ENCODE measurements at places on chromosomes 2 and 18.
A peak's percentile ranks its signal among the peaks of the same experiment; 100 is the strongest.

GRCh38 chr2:113877711-113878598 is 11.9 kb upstream of the ACTR3 start:
- no peak for DNase-seq

DNA sequence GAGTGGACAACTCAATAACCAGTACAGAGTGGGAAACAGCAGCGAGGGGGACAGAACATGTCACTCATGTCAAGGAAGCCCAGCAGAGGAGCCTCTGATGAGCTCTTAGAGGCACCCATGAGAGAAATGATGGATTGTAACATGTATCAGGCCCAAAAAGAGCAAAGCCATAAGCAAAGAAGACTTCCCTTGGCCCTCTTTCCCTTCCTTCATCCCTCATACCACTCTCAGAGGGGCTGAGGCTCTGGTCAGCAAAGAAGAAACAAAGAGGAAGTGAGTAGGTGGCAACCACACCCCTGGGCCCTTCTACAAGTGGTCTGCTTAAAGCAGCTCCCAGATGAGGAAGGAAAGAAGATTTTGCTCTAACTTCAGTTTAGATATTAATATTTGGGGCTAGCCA is 112.8 kb downstream of the CDC42EP3 start:
- no peak for DNase-seq

- no peak for DNase-seq
Measured at GRCh38 chr18:39523281-39523680, 1957.7 kb upstream of the CELF4 start.

GRCh38 chr2:144137705-144138428 is 382.1 kb downstream of the ZEB2 start:
- no peak for DNase-seq

- DNase-seq: no peak
Measured at GRCh38 chr2:23073671-23074070, 311.3 kb upstream of the KLHL29 start.

GRCh38 chr2:29807082-29807481 is 114.3 kb downstream of the ALK start:
- no peak for DNase-seq

DNA sequence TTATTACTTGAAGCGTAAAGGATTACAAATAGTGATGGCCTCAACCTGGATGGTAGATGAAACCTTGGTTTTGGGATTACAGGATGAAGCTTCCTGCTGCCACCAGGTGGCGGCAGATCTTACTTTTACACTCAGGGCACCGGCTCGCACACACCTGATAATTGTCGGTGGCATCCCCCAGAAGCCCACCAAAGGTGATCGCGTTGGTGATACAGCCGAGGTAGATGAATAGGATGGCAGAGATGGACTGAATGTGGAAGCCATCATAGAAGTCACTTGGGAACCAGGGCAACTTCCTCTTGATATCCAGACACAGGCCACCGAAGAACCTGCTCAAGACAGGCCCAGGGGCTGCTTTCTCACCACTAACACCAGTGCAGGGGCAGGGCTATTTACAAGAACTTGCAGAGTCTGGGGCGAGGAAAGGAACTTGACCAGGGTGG is 51.8 kb downstream of the MTHFD2 start:
- peak; percentile 29 for DNase-seq

- no peak for DNase-seq
Measured at GRCh38 chr18:55927831-55928230, 339.8 kb upstream of the TCF4 start.

- DNase-seq: no peak
Measured at GRCh38 chr2:239225871-239226561, 174.8 kb downstream of the HDAC4 start.

- DNase-seq: no peak
Measured at GRCh38 chr2:214358506-214358905, 52.3 kb upstream of the VWC2L start.

- no peak for DNase-seq
Measured at GRCh38 chr2:2827046-2827636, 496.1 kb upstream of the MYT1L start.

- DNase-seq: no peak
Measured at GRCh38 chr2:164560181-164560792, 61.0 kb downstream of the GRB14 start.

GRCh38 chr2:7627583-7627982 is 710.4 kb downstream of the RNF144A start:
- no peak for DNase-seq

GRCh38 chr2:68251855-68252399 is 405 bp downstream of the PPP3R1 start:
- peak; percentile 48 for DNase-seq

- DNase-seq: no peak
Measured at GRCh38 chr2:150041722-150042425, 445.6 kb downstream of the RND3 start.

GRCh38 chr2:111705239-111705638 is 178.8 kb downstream of the ANAPC1 start:
- DNase-seq: no peak

DNA sequence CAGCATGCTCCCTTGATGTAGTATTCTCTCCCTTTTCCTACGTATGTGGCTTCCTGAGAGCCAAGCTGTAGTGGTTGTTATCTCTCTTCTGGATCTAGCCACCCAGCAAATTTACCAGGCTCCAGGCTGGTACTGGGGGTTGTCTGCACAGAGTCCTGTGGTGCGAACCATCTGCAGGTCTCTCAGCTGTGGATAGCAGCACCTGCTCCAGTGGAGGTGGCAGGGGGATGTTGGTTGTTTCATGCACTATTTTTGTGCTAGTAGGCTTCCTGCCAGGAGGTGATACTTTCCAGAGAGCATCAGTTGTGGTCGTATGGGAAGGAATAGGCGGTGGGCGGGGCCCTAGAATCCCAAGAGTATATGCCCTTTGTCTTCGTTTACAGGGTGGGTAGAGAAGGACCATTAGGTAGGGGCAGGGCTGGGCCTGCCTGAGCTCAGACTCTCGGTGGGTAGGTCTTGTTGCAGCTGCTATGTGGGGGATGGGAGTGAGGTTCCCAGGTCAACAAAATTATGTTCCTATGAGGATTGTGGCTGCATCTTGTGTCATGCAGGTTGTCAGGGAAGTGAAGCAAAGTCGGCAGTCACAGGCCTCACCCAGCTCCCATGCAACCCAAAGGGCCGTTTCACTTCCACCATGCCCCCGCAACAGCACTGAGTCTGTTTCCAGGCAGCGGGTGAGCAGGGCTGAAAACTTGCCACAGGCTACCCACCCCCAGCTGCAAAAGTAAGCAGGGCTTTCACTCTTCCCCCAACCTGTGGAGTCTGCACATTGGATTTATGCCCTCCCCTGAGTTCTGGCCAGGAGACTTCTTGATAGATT is 1139.5 kb downstream of the BCL11A start:
- no peak for DNase-seq

GRCh38 chr18:50399582-50399981 is 24.7 kb downstream of the SKA1 start:
- no peak for DNase-seq

DNA sequence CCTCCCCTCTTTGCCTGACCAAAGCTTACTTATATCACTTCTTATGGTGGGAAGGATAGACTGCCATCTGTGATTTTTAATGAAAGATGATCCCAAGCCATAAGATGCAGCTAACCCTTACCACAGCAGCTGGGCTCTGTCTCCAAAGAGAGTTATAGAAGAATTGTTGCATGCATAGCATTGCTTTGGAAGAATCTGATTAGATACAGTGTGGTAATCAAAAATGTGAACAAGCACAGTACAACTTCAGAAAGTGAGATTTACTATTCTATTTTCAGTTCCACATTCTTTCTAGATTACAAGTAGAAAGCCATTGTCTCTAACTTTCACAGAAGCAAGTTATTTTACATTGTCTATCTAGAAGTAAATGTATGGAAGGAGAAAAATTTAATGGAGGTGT is 129.0 kb upstream of the ACVR2A start:
- DNase-seq: no peak

GRCh38 chr2:235557903-235558302 is 64.1 kb downstream of the AGAP1 start:
- DNase-seq: no peak

DNA sequence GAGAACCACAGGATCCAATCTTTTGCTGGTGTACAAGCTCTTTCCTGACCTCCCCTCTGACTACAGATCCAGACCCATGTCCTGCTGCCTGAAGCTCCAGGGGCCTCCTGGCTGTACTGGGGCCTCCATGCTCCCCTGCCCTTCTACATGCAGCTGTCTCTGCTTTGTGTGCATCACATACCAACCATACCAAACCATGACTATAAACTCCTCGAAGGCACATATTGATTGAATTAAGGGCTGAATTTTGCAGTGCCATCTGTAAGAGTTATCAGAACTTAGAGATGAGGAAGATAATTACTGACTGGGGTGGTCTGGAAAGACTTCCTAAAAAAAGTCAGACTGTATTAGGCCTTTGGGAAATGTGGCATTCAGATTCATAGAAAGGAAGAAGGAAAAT is 139.9 kb upstream of the CXCR4 start:
- DNase-seq: no peak

GRCh38 chr2:70789304-70790135 is 923 bp downstream of the FIGLA start:
- DNase-seq: peak; percentile 58

GRCh38 chr2:10305254-10305635 is 2.5 kb downstream of the HPCAL1 start:
- DNase-seq: no peak

DNA sequence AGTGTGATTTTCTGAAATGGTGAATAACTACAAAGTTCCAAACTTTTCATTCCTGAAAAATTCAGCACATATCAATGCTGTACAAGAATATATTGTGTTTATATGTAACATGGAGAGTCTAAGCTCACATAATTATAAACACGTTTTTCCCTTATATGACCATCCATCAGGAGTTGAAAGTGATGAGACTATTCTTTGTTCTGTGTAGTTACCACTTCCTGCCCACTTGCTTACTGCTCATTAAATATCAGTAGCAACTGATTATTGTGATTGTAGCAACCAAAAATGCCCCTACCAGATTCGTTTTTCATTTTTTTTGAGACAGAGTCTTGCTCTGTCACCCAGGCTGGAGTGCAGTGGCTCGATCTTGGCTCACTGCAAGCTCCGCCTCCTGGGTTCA is 30.8 kb downstream of the OTX1 start:
- DNase-seq: no peak

- DNase-seq: no peak
Measured at GRCh38 chr2:241929551-241930490, 60.3 kb downstream of the RTP5 start.

DNA sequence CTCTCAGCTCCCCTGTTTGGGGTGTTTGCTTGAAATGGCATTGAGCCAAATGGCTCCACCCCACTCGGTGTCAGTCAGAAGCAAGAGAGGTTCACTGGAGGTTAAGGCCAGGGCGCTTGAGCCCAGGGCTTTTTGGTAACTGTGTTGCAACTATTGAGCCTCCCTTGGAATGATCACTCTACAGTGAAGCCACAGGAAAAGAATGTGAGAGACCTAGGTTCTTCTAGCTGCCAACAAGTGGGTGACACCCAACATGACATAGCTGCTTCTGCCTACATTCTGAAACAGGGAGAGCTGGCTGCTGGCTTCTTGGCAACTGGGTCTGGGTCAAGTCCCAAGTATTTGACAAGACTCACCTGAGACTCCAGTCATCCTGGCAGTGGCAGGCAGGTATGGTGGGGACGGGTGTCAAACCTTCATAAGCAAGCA is 7.1 kb upstream of the GRHL1 start:
- no peak for DNase-seq

DNA sequence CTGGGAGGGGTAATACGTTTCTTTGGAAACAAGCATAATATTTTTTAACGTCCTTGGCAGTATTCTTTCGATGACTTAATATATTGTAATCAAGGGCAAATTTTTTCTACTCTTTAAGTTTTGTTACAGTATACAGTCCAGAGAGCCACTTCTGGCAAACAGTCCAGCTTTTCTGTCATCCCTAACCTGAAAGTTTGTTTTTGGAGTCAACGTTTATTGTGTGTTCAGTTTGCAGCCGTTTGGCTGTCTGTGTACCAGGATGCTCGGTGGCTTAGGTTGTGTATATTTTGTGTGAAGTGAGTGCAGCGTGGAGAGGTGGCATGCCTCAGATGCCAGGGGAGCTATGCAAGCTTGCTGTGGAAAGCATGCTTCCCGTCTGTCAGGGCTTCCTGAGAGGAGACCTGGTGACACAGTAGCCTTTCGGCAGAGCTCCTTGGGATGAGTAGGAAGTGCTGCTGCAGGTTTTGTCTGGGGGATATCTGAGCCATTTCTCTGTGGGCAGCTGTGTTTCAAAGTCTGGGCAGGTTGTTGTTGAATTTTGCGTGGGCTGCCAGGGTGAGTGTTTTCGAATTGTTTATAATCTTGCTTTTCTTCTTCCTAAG is 14.7 kb downstream of the MAP3K20 start:
- DNase-seq: no peak

DNA sequence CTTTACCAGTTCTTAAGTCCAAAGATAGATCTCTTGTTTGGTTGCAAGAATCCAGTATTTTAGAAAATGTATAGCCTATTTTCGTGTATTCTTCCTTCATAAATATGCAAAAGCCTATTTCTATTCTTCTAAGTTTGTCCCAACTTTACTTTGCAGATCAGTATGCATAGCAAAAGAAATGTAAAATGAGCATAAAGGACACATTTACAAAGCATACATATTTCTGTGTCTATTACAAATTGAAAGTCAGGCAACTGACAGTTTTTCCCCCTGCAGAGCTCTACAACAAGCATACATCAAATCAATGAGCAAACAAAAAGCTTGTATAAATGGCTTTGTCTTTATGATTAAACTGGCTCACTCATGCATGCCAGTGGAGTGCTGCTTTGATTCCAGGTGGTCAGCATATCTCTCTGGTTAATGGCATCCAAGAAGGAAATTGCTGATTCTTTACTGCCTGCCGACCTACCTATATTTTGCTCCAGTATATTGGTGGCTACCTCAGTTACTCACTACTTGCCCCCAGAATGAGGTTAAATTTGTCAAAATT is 10.0 kb upstream of the VPS54 start:
- no peak for DNase-seq

DNA sequence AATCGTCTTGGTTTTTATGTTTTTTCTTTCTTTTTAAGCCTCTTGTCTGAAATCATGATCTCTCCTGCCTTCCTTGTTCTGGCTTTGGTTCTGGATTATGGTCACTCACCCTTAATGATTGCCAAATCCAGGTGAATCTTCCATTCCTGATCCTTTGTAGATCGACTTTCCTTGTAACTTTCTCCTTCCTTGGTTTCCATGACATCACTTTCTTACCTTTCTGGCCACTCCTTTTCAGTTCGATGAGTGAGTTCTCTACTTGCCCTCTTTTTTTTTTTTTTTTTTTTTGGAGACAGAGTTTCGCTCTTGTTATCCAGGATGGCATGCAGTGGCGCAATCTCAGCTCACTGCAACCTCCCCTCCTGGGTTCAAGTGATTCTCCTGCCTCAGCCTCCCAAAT is 139.1 kb upstream of the LTBP1 start:
- DNase-seq: no peak
